ENCODE measurements at places on chromosomes 5 and 9.
A peak's percentile ranks its signal among the peaks of the same experiment; 100 is the strongest.

DNA sequence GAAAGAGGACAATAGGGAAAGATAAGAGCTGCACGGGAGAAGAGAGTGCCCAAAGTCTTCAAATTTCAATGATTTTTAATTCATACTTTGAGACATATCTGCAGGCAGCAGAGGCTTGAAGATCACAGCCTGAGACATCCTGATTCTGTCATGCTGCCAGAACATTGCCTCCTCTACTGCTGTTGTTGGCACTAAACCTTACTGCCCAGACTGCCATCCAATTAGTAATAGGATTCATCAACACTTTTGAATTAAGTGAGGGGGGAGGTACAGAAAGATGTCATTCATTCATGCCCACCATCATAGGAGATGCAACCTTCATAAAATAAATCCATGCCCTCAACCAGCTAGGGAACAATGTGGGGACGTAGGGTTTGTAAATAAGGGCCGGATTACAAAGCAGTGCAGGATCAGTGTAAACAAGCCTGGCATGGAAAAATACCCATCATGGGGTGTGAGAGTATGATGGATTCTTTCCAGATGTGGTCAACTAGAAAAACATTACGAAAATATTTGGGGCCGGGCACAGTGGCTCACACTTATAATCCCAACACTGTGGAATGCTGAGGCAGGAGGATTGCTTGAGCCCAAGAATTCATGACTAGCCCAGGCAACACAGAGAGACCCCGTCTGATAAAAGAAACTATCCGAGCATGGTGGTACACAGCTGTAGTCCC is 122.1 kb upstream of the DAPK1 start:
- no peak overlapping the region for H3K27ac ChIP-seq
- H3K36me3 ChIP-seq = no peaks in the 10 kb centered on the region
- H3K4me1 ChIP-seq = peaks cover 10% of the 10 kb centered on the region
- H3K4me3 ChIP-seq = no peak overlapping the region

DNA sequence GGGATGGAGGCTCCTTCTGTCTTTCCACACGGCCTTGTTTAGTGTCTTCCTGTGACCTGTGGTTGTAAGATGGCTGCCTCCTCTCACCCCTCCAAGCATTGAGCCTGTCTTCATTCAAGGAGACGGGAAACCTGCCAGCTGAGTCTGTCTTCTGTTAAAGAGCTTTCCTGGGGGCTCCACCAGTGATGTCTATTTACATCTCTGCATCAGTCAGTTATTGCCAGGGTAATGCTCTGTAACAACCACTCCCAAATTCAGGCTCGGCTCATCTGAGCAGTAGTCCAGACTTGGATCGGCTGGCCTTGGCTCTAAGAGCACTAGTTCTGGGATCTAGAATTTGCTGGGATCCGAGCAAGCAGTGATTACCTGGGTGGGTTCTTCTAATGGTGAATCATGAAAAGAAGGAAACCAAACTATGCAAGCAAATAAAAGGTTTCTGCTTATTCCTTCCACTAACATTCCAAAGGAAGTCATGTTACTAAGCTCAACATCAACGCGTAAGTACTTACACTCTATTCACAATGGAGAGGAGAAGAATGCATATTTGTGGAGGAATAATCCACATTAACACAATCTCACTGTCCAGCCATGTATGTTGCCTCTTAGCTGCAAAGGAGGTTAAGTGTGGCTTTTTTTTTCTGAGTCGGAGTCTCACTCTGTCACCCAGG is 61.7 kb downstream of the GALNT12 start:
- H3K36me3 ChIP-seq = no peaks in the 10 kb centered on the region
- H3K27ac ChIP-seq = no peak overlapping the region
- H3K4me3 ChIP-seq = no peak overlapping the region
- no peak for DNase-seq
- peaks cover 20% of the 10 kb centered on the region for H3K27me3 ChIP-seq

DNA sequence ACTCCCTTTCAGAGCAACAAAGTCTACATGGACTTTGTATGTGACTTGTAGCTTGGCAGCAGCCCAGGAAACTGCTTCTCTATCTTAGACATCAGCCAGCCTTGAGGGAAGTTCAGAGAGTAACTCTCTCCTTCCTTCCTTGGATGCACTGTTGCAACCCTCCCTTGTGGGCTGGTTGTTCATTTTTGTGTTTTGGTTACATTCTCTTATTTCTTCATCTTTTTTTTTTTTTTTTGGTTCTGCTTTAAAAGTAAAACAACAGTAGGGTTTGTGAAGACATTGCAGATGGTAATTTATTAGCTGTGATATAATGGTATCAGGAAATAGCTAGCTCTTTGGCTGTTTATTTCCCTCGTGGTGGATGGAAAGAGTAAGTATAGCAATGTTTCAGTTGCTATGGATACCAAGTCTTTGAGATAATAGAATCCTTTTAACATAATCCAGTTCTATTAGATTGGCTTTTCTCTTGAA is 97.9 kb upstream of the MAMDC2 start:
- no peak overlapping the region for H3K27ac ChIP-seq
- no peak for DNase-seq
- H3K4me1 ChIP-seq = peaks cover 5% of the 10 kb centered on the region
- H3K36me3 ChIP-seq = no peaks in the 10 kb centered on the region

DNA sequence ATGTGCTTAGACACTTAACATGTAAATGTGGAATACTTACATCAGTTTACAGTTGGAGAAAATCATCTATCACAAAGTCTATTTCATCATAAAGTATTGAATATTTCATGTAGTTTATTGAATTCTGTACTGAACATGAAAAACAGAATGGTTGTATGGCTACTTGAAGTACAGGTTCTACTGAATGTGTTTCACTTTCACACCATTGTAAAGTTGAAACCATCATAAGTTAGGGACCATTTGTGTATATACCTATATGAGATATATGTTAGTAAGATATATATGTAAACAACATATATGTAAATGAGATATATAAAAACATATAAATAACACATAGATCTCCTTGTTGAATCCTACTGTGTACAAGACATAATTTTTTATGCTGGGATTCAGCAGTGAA is 63.0 kb upstream of the TAF11L2 start:
- no peak overlapping the region for H3K4me3 ChIP-seq
- H3K36me3 ChIP-seq = no peaks in the 10 kb centered on the region
- H3K4me1 ChIP-seq = no peaks in the 10 kb centered on the region
- no peak for DNase-seq
- H3K27me3 ChIP-seq = peaks cover 8% of the 10 kb centered on the region

- peaks cover 35% of the 10 kb centered on the region for H3K27me3 ChIP-seq
- DNase-seq = no peak
- no peak overlapping the region for H3K27ac ChIP-seq
- no peaks in the 10 kb centered on the region for H3K4me1 ChIP-seq
Measured at GRCh38 chr5:114055318-114056184, 306.3 kb upstream of the KCNN2 start.

- H3K36me3 ChIP-seq = no peaks in the 10 kb centered on the region
- no peak overlapping the region for H3K4me3 ChIP-seq
- no peak for DNase-seq
- H3K4me1 ChIP-seq = no peaks in the 10 kb centered on the region
- H3K27ac ChIP-seq = no peak overlapping the region
Measured at GRCh38 chr5:173835131-173835530, 53.0 kb upstream of the CPEB4 start.

DNA sequence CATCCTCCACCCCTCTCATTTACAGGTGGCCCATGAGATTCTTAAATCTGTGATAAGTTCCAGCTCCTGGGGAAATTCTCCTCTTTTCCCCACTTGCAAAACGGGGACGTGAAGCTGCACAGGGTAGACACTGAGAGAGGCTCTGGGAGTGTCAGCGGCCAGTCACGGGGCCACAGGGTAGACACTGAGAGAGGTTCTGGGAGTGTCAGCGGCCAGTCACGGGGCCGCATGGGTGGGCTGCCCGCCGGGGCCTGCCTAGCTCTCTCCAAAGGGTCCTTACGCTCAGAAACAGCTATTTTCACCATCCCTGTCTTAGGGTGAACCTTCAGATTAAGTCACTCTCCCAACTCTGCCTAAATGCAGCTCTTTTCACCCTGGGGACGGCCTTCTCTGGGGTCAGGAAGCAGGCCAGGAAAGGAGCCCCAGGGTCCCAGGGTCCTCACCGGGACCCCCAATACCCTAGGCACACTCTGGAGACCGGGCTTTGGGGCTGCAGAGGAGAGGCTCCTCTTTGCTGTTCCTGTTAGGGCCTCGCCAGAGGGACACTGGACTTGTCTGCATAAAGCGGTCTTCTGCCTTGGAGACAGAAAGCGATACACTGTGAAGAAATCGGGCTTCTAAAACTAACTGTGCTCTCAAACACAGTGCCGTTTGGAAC is 1.5 kb downstream of the FAM78A start:
- DNase-seq = peak; percentile 43
- H3K27me3 ChIP-seq = no peaks in the 10 kb centered on the region
- peak overlapping the region; percentile 100 for H3K4me3 ChIP-seq
- H3K27ac ChIP-seq = peak overlapping the region; percentile 100

GRCh38 chr9:125885405-125886034 is 138.3 kb downstream of the PBX3 start:
- H3K4me1 ChIP-seq = peaks cover 6% of the 10 kb centered on the region
- peak overlapping the region; percentile 33 for H3K27ac ChIP-seq
- no peaks in the 10 kb centered on the region for H3K36me3 ChIP-seq
- DNase-seq = no peak
- H3K27me3 ChIP-seq = peaks cover 15% of the 10 kb centered on the region

DNA sequence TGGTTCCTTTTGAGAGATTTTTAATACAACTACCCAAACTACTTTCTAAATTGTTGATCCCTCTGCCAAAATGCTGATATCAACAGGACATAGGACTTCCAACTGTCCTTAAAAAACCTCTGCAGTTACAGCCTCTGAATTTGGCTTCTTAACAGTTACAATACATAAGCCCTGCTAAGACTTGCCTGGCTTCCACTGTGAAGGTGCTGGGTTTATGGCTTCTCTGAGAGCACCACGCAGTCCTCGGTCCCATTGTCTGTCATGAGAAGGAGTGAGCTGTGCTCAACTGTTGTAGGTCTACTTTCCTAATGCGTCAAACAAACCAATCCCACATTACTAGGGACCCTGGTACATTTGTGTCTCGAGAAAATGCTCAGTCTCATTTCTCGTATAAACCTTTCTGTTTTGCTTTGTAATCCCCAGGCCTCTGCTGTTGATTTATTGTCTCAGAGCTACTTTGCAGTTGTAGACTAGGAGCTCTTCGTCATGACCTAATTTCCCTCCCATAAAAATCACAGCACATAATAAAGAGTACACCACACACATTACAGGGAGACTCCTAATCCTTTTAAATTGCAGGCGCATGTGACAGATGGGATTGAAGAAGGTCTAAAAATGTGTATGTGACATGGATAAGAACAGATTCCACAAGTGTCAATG is 274.9 kb downstream of the NR3C1 start:
- no peaks in the 10 kb centered on the region for H3K36me3 ChIP-seq
- H3K27me3 ChIP-seq = no peaks in the 10 kb centered on the region
- H3K4me3 ChIP-seq = no peak overlapping the region

GRCh38 chr9:122031776-122032175 is 61.3 kb downstream of the TTLL11 start:
- no peaks in the 10 kb centered on the region for H3K36me3 ChIP-seq
- no peak overlapping the region for H3K27ac ChIP-seq
- H3K27me3 ChIP-seq = no peaks in the 10 kb centered on the region
- H3K4me3 ChIP-seq = no peak overlapping the region
- H3K4me1 ChIP-seq = no peaks in the 10 kb centered on the region
- no peak for DNase-seq

DNA sequence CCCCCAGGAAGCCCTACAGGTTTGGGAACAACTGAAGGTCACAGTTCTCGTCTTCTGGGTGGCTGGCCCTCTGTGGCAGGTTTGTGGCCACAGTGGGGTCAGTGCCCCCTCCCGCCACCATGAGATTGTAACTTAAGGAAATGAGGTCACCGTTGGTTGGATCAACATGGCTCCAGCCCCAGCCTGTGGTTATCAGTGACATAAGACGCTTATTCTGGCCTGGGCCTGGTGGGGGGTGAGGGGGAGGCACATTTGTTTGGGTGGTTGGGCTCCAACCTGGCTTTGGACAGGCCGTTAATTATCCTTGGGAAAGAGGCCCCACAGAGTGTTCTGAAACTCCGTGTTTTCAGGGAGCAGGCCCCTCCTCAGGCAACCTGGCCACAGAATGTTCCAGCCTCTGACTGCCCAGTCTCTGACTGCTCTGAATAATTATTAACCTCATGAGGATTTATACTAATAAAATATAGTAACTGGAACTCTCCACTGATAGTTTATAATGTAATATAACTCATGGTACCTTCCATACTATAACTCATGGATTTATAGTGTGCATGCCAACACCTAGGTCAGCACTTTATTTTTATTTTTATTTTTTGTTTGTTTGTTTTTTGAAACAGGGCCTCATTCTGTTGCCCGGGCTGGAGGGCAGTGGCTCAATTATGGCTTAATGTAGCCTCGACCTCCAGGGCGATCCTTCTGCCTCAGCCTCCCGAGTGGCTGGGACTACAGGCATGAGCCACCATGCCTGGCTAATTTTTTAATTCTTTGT is 58.0 kb upstream of the RPL26L1 start:
- H3K27me3 ChIP-seq = no peaks in the 10 kb centered on the region
- H3K4me1 ChIP-seq = peaks cover 7% of the 10 kb centered on the region
- no peak overlapping the region for H3K27ac ChIP-seq
- no peaks in the 10 kb centered on the region for H3K36me3 ChIP-seq
- H3K4me3 ChIP-seq = no peak overlapping the region
- DNase-seq = no peak

GRCh38 chr5:96821260-96821916 is 13.6 kb upstream of the ERAP1 start:
- no peaks in the 10 kb centered on the region for H3K27me3 ChIP-seq
- H3K4me3 ChIP-seq = peak overlapping the region; percentile 8
- DNase-seq = no peak
- H3K27ac ChIP-seq = no peak overlapping the region

DNA sequence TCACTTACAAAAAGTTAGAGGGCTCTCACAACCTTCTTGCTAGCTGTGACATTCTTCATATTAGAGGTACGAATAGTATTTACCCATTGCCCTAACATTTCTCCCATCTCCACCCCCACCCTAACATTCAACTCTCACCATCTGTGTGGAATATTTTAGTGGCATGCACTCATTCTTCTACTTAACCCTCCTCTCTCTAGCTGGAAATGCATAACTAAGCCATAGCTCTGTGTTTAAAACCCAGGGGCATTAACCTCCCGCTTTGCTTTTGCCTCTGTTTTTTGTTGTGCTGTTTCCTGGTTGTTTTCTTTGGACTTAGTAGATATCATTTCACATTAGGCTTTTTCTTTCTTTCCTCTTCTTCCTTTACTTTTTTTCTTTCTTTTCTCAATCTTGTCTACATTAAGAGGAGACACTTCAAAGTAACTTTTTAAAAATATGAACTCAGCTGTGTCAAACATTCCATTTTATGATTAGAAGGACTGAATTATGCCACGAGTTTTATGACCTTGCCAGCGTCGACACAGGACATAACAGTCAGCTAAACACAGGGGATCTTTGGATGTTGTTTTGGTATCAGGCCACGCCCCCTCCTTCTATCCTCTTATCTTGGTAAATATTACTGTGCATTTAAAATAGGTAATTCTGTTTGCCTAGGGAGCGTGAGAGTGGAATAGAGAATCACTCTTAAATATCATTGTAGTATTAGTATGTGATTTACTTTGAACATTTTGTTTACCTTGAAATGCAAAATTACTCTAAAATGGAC is 236.0 kb downstream of the CD180 start:
- H3K4me1 ChIP-seq = no peaks in the 10 kb centered on the region
- no peaks in the 10 kb centered on the region for H3K36me3 ChIP-seq
- no peak overlapping the region for H3K4me3 ChIP-seq
- no peak for DNase-seq
- no peak overlapping the region for H3K27ac ChIP-seq
- peaks cover 5% of the 10 kb centered on the region for H3K27me3 ChIP-seq
